Psoas muscle (tissue), 8 donors: ENCODE measurements at places on chromosomes 11 and 22. TPM values are rescaled to one million over a fixed set of nuclear protein-coding genes. Genes with fewer than 3 reads are reported as not detected.

GRCh38 chr11:82776377-82776776 is 42.7 kb upstream of the FAM181B start:
- DNase-seq: no peak

DNA sequence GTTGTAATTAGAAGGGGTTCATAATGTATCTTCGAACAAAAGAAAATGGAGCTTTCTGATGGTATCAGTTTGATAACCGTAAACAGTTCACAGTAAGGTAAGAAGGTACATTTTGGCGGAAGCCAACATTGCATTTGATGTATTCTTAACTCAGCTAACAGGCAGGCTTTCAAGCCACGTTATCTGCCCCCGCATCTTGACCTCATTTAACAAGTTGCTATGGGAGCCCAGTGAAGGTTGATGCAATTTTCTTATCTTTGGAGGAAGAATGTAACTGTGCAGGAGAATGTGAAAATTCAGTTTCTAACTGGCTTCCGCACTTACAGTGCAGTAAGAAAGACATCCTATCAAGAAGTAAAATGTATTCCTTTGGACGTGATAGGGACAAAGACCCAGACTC is 110.6 kb downstream of the ETS1 start:
- DNase-seq: no peak

Gene TRIM51
- polyA plus RNA-seq: not detected

Gene CST6
- 18.7 TPM for polyA plus RNA-seq

GRCh38 chr11:68113986-68114385 is 7.2 kb downstream of the CHKA start:
- no peak for DNase-seq

- DNase-seq: no peak
Observed at GRCh38 chr11:94791216-94791889, 23.2 kb downstream of the AMOTL1 start.

Gene BEST1
- 1.5 TPM for polyA plus RNA-seq

GRCh38 chr11:68503251-68503687 is 42.7 kb downstream of the PPP6R3 start:
- no peak for DNase-seq

- no peak for DNase-seq
Observed at GRCh38 chr11:23933721-23934120, 563.1 kb upstream of the LUZP2 start.

- no peak for DNase-seq
Observed at GRCh38 chr11:6746086-6746618, 25.6 kb downstream of the OR2AG2 start.

- DNase-seq: no peak
Observed at GRCh38 chr22:20191000-20191515, 40.2 kb upstream of the CCDC188 start.

GRCh38 chr11:73969091-73969490 is 13.6 kb downstream of the UCP2 start:
- DNase-seq: no peak

Gene MOGAT2
- polyA plus RNA-seq: 0.04 TPM

Gene NPTXR
- polyA plus RNA-seq: 0.39 TPM

Gene OR52I2
- polyA plus RNA-seq: not detected

Gene CRYBB1
- 0.21 TPM for polyA plus RNA-seq

GRCh38 chr11:19597876-19598275 is 114.8 kb upstream of the NAV2 start:
- DNase-seq: no peak

Gene PHOX2A
- not detected for polyA plus RNA-seq

Gene TMEM25
- polyA plus RNA-seq: 1.3 TPM

Gene DNHD1
- polyA plus RNA-seq: 9.0 TPM

- peak; percentile 66 for DNase-seq
Observed at GRCh38 chr22:19855504-19856409, 1.1 kb upstream of the GNB1L start.

DNA sequence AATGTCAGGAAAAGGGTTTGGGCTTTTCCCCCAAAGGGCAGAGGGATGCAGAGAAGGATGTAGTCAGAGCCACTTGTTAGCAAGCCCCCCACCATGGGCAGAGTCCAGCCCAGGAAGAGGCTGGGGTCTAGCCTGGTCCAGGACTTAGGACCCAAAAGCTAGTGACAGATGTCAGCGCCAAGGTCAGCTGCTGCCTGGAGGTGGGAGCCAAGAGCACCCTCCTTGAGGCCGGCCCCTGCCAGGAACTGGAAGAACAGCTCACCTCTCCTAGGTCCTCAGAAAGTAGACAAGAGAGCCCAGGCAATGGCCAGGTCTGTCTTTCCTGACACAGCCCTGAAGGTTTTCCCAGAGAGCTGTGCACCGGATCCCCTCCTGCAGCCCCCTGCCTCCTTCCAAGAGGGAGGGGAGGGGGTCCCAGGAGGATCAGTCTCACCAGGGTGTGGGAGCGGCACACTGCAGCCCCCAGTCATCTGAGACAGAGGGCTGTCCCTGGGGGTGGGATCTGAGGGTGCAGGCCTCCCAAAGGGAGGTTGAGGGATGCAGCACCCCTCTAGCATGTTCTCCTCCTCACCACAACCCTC is 14.6 kb upstream of the ARHGEF17 start:
- DNase-seq: no peak

- no peak for DNase-seq
Observed at GRCh38 chr11:74783241-74783871, 34.7 kb downstream of the RNF169 start.

Gene NXPE2
- polyA plus RNA-seq: 0.10 TPM

GRCh38 chr11:46889251-46889650 is 29.1 kb downstream of the LRP4 start:
- DNase-seq: no peak

Gene RSF1
- polyA plus RNA-seq: 18.5 TPM

GRCh38 chr11:129813231-129813791 is 2.3 kb upstream of the TMEM45B start:
- DNase-seq: no peak

Gene OR4D5
- polyA plus RNA-seq: not detected
